Suppressor macrophage (primary cell): ENCODE measurements at places on chromosomes 12 and 14.

GRCh38 chr12:28570811-28571210 is 380.6 kb downstream of the CCDC91 start:
- DNase-seq: no peak

DNA sequence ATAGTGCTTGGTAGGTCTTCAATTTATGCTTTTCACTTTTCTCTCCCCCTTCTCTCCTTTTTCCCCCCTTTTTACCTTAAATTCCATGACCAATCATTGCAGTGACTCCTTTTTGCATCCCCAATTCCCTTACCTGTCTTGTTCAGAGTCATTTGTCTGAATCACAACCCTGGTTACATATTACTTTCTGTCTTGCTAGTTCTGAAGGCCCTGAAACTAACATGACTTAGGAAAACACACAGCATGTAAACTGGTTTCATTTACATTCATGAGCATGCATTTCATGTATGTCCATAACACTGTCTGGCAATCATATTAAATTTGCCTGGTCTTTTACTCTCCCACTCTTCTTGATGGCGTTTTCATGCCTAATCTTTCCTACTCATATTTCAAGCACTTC is 20.3 kb upstream of the FOXG1 start:
- no peak for DNase-seq

DNA sequence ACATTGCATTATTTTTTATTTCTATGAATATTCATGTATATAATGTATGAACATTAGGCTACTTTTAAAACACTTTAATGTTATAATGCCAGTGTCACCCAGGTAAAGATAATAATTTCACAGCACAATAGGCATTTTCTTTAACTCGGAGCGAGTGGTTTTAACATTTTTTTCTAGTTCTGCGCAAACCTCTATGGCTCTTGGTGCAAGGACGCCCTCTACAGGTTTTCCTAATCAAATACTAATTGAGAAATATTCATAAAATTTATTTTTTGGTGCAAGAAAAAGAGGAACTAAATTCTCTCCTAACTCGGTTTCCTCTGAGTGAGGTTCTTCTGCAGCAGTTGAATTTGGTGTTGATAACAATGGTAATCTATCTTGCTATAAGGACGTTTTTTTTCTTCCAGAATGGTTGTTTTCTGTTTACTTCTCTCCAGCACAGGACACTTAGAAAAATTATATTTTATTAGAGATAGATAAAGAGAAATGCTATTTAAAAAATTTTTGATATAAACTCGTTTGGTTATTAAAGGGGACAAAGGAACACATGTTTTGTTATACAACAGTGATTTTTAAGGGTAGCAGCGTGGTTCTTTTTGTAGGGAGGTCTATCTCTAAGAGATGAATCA is 2.4 kb upstream of the WIF1 start:
- peak; percentile 63 for DNase-seq

DNA sequence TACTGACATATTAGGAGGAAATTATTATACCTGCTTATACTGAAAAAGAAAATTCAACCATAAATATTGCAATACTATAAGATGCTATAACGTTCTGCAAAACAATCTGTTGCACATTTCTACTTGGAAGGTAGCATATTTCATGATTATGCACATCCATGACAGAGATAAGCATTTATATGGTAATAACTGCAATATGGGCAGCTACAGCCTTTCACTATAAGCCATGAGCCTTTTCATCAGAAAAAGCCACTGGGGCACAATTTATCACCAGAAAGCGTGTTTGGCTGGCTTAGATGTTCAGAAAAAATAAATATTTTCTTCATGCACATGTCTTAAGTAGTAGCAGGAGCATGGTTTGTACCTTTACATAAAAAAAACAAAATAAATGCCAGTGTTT is 340.7 kb downstream of the GALC start:
- no peak for DNase-seq

DNA sequence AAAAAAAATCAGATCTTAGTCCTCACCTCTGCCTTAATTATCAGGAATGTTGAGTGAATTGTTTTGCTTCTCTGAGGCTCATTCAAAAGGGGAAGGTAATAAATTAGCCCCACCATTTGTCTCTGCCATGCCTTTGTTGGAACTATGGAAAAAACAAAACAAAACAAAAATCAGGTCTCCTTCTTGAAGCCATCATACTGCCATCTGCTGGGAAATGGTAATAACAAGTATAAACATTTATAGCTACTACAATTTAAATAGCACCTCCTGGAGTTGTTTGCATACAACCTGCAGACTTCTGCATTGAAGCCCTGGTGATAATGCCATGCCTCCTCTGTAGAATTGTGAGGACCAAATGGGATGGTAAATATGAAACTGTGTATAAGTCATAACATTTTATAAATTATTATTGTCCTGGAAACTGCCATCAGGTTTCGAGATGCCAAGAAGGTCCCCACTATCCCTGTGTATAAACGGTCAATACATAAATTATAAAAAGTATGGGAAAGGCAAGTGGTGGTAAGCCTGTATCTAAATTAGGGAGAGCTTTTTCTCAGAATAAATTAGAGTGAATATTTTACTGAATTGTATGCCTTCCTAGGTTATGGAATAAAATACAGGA is 87.2 kb upstream of the FGD4 start:
- peak; percentile 79 for DNase-seq

GRCh38 chr12:60819794-60820193 is 1224.0 kb downstream of the SLC16A7 start:
- no peak for DNase-seq
